Testis (tissue), 5 donors: ENCODE measurements at places on chromosomes 11 and 22. TPM values are rescaled to one million over a fixed set of nuclear protein-coding genes. Genes with fewer than 3 reads are reported as not detected.

ATXN10 gene
- 176 TPM for total RNA-seq

CARD16 gene
- total RNA-seq = 1.4 TPM

LGALS12 gene
- total RNA-seq = 0.37 TPM

PARVB gene
- 23.7 TPM for total RNA-seq

KRTAP5-10 gene
- total RNA-seq = not detected

MRGPRF gene
- total RNA-seq = 12.2 TPM

DNA sequence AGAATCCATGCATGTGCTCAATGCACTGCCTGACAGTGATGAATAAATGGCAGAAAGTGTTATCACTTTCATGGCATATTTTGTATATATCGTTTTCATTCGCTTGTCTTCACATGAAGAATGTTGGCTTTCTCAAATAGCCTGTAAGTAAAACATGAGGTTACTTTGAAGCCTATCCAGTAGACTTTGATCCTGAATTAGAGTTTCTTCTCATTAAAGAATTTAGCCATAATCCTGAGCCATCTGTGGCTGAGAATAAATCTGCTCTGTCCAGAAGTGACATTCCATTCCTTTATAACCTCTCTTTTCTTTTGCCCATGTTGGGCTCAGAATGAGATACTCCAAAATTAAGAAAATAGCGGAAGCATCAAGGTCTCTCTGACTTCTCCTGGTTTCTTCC is 1071.7 kb upstream of the TENM4 start:
- DNase-seq = no peak

- DNase-seq = no peak
Observed at GRCh38 chr11:113615773-113616172, 90.3 kb downstream of the TMPRSS5 start.

GRCh38 chr11:1116104-1116503 is 41.4 kb downstream of the MUC2 start:
- DNase-seq = no peak
